ENCODE measurements at places on chromosomes 16 and 17.

DNA sequence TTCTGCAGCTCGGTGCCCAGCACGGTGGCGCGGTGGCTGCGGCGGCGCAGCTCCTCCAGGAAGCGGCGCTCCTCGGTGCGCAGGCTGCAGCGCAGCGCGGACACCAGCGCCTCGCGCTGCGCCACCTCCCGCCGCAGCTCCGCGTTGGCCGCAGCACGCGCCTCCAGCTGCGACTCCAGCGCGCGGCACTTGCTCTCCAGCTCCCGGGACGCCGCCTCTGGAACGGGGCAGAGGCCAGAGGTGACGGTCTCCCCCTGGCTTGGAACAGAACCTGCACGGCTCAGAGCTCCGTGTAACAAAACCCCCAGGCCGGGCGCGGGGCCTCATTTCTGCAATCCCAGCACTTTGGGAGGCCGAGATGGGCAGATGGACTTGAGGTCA, 13.2 kb upstream of the CLUH start:
- DNase-seq = no peak

DNA sequence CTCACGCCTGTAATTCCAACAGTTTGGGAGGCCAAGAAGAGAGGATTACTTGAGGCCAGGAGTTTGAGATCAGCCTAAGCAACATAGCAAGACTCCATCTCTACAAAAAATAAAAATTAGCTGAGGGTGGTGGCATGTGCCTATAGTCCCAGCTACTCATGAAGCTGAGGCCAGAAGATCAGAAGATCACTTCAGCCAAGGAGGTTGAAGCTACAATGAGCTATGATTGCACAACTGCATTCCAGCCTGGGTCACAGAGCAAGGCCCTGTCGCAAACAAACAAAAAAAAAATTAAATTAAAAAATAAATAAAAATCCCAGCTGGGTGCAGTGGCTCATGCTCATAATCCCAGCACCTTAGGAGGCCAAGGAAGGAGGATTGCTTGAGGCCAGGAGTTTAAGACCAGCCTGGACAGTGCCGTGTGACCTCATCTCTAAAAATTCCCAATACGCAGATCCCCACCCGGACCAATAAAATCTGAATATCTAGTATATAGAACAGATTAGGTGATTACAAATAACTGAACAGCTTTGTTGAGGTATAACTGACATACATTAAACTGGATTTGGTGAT, 18.2 kb upstream of the ATF7IP2 start:
- no peak for DNase-seq

- no peak for DNase-seq
Measured at GRCh38 chr17:64439956-64440355, 9.0 kb upstream of the MILR1 start.

DNA sequence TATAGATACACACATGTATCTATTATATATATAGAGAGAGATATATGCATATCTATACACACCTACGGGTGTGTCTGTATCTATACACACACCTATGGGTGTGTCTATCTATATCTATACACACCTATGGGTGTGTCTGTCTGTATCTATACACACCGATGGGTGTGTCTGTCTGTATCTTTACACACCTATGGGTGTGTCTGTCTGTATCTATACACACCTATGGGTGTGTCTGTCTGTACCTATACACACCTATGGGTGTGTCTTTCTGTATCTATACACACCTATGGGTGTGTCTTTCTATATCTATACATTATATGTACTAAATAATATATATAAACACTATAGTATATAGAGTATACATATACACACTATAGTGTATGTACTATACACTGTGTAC, 738.5 kb downstream of the MAF start:
- no peak for DNase-seq

DNA sequence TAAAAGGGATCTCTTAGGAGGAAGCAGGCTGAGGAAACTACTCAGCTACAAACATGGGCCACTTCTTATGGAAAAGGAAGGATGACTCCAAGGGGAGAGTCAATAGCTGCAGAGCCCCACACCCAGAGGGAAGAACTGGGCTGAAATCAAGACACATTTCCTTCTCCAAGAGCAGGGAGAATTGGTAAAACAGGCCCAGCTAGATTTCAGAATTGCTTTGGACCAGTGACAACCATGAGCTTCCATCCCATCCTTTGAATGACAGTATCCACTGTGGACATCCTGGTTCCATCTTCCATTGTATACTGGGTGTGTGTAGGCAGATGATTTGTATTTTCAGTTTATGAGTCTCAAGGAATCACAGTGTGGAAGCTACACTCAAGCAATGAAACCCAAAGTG, 267.5 kb downstream of the IRF8 start:
- no peak for DNase-seq

- no peak for DNase-seq
Measured at GRCh38 chr16:70600730-70601129, 45.6 kb upstream of the IL34 start.

DNA sequence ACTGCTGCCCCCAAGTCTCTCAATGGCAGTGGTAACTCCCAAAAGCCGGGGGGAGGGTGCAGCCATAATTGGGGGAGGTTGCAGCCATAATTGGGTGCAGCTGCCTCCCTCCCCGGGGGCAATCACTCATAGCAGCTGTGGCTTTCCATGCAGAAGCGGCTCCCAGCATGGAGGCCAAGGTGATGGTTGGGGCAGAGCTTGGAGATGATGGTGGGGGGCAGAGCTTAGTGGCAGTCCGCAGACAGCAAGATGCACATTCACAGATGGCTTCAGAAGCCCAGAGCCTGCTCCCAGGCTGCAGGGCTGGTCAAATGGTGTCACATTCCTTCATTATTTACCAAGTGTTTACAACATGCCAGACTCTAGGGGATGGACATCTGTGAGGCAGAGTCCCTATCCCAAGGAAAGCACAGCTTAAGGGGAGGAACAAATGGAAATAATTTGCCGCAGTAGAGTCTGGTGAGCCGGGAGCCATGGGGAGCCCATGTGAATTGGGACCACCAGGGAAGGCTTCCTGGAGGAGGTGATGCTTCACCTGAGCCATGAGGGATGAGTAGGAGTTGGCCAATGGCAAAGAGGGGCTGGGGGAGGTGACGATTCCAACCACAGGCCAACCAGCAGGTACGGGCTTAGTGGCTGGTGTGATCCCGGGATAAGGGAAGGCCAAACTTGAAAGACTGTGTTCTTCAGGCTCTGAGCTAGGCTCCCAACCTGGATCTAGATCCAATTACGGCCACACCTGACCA, 8.1 kb downstream of the DOC2B start:
- DNase-seq = no peak

GRCh38 chr17:3712811-3713463, 10.8 kb upstream of the HASPIN start:
- no peak for DNase-seq

DNA sequence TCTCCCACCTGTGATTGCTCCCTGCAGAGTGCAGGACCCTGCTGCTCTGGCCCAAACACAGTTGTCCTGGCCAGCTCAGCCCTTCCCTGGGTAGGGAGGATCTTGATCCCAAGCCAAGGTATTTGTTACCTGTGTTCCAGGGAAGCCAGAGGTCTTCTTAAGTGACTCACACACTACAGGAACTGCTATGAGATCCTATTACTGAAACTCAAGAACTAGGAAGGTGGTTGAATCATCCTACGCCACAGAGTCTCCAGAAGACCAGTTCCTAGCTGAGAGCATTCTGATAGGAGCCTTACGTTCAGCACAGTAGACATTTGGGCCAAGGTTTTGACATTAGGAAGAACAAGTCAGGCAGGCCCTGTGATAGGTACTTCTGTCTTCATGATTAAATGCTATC, 12.0 kb downstream of the CHST6 start:
- no peak for DNase-seq

- no peak for DNase-seq
Measured at GRCh38 chr17:65751263-65751662, 189.8 kb upstream of the AXIN2 start.

GRCh38 chr17:55319933-55320593, 55.3 kb downstream of the HLF start:
- DNase-seq = no peak

- no peak for DNase-seq
Measured at GRCh38 chr16:11064851-11065250, 120.5 kb downstream of the CLEC16A start.

DNA sequence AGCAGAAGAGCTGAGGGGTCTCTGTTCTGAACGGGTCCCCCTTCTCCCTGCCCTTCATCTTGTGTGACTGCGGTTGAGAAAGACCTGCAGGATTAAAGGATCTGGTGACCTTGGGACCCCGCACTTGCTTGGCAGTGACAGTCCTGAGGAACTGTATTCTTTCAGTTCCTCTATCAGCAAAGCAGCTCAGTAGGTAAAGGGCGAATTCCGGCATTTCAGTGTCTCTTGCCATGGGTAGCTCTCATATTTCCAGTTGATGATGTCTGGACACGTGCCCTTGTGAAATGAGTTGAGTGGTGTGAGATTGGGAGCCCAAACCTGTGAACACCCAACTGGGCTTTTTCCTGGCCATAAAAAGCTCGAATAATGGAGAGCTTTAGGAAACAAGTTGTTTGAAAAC, 135.7 kb downstream of the PRKCA start:
- no peak for DNase-seq

DNA sequence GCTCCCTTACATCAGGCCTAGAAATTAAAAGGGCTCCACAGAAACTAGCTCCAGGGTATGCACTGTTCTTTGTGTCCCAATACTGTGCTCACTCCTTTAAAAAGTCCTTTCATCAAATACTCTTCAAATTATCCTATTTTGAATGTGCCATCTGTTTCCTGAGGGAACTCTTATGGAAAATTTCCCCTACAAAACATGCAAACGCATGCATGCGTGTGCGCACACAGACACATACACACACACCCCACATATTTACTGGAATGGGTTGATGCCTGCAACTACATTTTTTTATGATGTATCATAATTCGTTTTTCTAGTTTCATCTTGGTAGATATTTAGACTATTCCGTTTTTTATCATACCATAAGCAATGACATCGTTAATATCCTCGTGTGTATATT, 351.2 kb upstream of the KIF2B start:
- no peak for DNase-seq

DNA sequence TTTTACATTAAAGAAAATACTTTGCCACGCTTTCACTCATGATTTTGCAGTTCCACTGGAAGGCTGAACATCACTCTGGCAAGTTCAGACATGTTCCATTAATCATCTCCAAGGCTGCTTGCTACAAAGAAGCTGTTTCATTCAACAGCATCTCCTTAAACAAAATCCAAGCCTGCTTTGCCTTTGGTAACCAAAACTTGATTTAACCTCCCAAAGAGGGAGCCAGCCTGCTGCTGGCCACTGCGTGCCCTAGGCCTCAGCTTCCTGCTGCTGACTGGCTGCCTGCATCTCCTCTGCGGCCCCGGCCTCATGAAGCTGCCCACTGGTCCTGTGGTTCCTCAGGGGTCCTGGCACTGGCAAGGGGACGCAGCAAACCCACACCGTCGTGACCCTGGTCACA, 31.8 kb downstream of the ANKRD11 start:
- no peak for DNase-seq

DNA sequence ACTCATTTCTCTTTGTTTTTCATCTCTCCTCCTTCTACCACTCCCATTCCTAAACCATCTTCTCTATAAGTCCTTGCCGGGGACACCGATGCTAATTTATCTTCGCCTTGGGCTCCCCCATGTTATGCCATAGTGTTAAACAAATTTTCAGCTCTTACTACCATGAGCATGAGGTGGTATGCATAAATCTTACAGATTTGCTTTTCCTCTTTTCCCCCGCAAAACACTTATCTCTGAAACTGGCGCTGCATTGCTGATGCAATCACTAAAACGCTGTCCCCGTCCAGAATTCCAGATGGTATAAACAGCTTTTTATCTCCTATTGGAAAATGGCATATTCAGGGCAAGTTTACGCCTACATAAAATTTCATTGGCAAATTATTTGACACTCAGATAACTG, 673.6 kb upstream of the CDH8 start:
- no peak for DNase-seq

DNA sequence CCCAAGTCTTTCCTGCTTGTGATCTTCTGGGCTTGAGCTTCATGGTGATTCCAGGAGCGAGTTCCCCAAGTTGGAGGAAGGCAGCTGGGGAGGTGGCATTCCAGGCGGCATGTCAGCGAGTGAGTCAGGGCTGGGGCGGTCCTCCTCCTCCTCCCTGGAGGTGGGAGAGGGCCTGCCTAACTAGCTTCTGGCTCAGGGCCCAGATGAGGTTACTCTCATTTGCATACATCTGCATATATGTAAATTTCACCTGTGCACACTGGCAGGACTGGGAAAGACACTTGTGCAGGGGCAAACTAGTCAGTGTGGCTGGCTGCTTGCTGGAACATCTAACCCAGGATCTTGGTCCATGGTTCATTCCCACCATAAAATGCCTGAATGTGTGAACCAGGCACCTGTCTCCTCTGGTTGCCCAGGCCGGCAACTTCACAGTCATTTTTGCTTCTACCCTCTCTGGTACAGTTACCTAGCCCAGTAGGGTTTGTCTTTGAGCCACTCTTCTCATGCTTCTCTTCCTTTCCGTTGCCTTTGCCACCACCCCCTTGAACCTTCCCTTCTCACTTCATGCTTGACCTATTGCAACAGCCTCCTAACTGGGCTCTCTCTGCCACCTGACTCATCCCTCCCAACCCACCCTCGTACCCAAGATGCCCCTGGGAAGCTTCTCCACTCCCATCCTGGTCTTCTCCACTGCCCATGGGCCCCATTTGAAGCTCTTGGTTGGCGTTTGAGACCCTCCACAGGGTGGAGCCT, 9.6 kb upstream of the DLX4 start:
- DNase-seq = no peak

- no peak for DNase-seq
Measured at GRCh38 chr16:54564841-54565240, 278.3 kb upstream of the IRX3 start.

DNA sequence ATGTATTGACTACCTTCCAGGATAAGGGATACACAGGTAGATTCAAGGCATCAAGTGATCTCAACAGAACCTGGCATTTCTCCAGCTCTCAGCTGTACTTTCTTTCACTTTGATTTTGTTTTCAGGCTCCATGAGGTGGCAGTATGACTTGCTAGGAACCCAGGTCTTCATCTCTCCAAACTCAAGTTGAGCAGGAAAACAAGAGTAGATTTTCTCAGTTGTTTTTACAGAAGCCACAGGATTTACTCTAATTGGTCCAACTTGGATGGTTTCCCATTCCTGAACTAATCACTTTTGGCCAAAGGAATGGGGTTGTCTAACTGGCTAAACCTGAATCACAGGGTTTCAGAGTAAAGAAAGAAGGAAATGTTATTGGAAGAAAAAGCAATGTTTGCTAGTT, 146.6 kb downstream of the TRIM37 start:
- no peak for DNase-seq

DNA sequence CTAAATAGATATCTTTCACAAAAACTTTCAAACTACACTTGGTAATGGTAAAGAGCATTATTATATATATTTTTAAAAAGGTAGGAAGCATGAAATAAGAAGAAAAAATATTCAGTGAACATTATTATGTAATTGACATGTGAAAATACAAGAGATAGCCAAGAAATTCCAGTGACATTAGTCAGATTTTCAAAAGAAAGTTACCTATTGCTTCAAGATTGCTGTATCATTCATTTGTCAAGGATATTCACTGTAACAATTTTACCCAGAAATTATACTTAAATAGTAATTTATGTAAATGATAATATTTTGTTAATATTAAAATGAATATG, 350.2 kb downstream of the KIF2B start:
- no peak for DNase-seq

- DNase-seq = peak; percentile 7
Measured at GRCh38 chr17:49031965-49032928, 35.1 kb downstream of the IGF2BP1 start.
